A673 (cell line): ENCODE measurements at places on chromosomes 5 and 9.

GRCh38 chr5:67620424-67621397 lies 424.1 kb upstream of the CD180 start:
- no peak for DNase-seq

- no peak for DNase-seq
These were observed 56.1 kb downstream of the WWC1 start for GRCh38 chr5:168347368-168348083.

GRCh38 chr5:172544371-172545095 lies 90.2 kb upstream of the SH3PXD2B start:
- DNase-seq, result no peak

DNA sequence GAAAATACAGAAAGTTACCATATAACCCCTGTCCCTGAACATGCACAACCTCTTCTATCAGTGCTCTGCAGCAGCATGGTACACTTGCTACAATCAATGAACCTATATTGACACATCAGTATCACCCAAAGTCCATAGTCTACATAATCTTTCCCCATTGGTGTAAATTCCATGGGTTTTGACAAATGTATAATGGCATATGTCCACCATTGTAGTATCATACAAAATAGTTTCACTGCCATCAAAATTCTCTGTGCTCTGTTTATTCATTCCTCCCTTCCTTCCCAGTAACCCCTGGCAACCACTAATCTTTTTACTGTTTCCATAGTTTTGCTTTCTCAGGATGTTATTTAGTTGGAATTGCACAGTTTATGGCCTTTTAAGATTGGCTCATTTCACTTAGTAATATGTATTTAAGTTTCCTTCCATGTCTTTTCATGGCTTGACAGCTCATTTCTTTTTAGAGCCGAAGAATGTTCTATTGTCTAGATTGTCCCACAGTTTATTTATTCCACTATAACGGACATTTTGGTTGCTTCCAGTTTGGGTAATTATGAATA lies 1707.0 kb downstream of the EFNA5 start:
- no peak for DNase-seq

DNA sequence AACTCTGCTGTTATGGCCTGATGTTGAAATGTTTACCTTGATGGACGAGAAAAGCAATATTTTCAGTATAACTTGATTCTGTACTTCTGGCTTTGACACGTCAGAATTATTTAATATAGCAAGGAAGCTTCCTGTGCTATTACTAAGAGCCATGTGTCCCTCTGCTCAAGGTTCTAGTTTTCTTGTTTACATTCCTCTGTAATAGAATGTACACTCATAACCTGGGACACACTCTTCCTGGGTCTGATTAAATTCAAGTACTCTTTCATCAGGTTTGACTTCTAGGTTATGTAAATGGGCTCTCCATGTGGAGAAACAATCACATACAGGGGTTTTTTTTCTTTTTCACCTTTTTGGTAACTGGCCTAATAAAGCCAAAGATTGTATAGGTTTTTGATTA lies 33.1 kb downstream of the GTF3C4 start:
- DNase-seq, result no peak

- DNase-seq, result no peak
These were observed 65.5 kb downstream of the HSPA4 start for GRCh38 chr5:133117166-133117911.

GRCh38 chr5:35203403-35203802 lies 26.9 kb downstream of the PRLR start:
- DNase-seq, result no peak

GRCh38 chr5:136279314-136279713 lies 86.0 kb downstream of the TRPC7 start:
- DNase-seq, result peak; percentile 10

GRCh38 chr5:109849478-109850088 lies 159.9 kb downstream of the MAN2A1 start:
- no peak for DNase-seq

- no peak for DNase-seq
These were observed 35.4 kb downstream of the FBXO4 start for GRCh38 chr5:41960481-41960880.

GRCh38 chr5:125196481-125197111 lies 450.2 kb upstream of the ZNF608 start:
- no peak for DNase-seq

- no peak for DNase-seq
These were observed 47.5 kb downstream of the COL27A1 start for GRCh38 chr9:114202849-114203248.

DNA sequence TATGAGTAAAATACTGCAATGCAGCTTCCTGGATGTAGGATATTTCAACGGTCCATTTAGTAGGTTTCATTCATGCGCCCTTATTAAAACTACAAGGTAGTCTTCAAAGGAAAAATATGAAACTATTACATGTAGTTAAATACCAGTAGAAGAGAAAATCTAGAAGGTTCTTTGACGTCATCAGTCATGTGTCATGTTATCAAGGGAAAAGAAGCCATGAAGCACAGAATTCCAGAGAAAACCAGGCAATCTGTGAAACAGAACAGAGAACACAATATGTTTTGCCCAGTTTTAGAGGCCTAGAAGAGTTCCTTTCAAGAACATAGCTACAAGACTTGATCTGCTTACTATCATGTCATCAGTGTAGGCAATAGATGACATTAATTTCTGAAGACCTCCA lies 38.4 kb downstream of the BNC2 start:
- no peak for DNase-seq

DNA sequence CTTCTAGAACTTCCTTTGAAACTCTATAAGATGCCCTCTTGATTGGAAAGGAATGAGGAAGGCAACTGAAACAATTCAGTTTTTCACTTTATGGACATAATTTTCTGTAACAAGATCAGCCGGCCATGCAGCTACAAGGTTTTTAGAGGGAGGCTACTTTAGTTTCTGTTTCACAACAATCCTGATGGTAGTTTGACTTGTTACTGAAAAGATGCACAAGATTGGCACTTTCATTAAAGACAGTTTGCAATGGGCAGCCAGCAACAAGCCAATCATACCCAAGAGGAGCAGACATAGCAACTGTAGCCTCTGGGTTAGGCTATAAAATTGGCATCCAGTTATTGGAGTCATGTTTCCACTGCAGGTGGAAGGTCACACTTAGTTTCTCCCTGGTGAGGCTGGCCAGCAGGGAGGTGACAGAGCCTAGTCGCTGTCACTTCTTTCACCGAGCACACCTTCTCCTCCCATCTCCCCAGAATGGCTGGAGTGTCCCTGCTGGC lies 74.3 kb upstream of the TGFBR1 start:
- no peak for DNase-seq

- no peak for DNase-seq
These were observed 131.0 kb upstream of the DMAC1 start for GRCh38 chr9:7930613-7931012.

GRCh38 chr5:51392689-51393199 lies 9.5 kb downstream of the ISL1 start:
- no peak for DNase-seq

DNA sequence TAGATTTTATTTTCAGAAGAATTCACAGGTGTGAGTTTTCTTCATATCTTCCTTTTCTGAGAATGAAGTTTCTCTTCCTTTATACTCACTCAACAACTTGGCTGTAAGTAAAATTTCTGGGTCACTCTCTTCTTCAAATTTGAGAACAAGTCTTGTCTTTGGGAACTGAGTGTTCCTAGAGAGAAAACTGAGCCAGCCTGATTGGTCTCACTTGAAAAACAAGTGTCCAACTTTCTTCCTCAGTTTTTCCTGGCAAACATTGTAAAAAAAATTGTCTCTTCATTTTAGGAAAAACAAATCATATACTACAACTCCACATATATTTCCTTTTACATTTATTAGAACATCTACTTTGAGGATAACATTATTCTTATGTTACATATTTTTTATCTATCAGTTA lies 156.1 kb upstream of the GHR start:
- DNase-seq, result no peak

GRCh38 chr9:124742940-124743339 lies 28.2 kb downstream of the NR6A1 start:
- DNase-seq, result no peak

DNA sequence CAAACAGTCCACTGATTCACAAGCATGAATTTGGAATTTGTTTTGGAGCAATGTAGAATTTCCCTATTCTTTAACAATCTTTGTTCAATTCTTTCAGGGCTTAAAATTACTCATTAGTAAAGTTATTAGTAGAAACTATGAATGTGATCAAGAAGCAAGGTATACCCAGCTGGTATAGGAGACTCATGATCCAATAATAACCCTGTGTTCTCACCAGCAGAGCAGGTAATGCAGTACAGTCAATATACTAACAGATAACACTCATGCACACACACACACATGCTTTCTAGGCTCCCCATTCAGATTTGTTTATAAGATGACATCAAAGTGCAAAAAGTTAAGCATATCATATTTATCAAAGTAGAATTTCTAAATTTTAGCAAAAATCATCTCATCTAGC lies 445.2 kb downstream of the ELAVL2 start:
- DNase-seq, result no peak

DNA sequence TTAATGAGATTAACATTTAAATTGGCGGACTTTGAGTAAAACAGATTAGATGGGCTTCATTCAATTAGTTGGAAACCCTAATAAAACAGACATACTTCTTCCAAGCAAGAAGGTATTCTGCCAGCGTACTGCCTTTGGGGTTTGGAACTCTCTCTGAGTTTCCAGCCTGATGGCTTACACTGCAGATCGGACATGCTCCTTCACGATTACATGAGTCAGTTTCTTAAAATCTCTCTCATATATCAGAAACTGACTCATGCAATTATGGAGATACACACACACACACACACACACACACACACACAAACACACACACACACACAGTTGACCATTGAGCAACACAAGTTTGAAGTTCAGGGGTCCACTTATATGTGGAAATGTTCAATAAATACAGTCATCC lies 789.4 kb downstream of the CDH12 start:
- DNase-seq, result no peak

GRCh38 chr5:103224894-103225246 lies 33.7 kb upstream of the MACIR start:
- no peak for DNase-seq

DNA sequence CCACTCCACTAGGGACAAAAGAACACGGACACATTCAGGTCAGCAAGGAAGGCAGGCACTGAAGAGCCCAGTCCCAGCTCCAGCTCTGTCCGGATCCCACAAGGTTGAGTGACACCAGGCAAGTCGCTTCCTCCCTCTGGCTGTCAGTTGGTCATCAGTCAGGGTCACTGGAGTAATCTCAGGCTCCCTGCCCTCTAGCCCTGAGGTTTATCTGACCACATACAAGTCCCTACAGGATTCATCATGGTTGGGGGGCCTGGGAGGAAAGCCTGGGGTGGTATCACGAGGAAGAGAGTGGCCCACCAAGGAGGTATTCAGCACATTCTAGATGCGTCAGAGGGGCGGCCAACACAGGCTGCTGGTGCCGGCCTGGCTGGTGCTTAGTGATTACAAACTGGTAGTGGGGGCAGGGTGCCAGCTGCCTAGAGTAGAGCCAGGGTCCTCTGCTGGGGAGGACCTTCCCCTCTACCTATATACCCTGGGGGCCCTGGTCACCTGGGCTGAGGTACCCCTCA lies 81.5 kb downstream of the SHB start:
- no peak for DNase-seq

- peak; percentile 58 for DNase-seq
These were observed 94.5 kb downstream of the PDE4D start for GRCh38 chr5:59798862-59799667.

GRCh38 chr9:94147776-94148175 lies 63.5 kb downstream of the PTPDC1 start:
- no peak for DNase-seq

- no peak for DNase-seq
These were observed 370.0 kb downstream of the PSAT1 start for GRCh38 chr9:78666818-78667414.

DNA sequence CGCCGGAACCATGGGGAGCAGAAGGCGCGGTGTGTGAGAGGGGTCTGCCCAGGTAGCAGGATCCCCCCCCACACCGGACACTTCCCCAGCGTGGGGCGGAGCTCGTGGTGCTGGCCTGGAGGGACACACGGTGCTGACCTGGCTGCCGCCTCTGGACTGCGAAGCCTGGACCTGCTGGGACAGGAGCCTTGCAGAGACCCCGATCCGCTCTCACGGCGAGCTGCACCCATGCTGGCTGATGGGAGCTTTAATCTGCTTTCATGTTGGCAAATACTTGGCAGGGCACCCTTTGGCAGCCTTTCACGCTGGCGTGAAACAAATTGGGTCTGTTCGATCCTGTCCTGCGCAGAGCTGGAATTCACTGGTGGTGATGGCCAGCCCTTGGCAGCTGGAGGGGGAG lies 7.4 kb downstream of the NKD2 start:
- no peak for DNase-seq

GRCh38 chr5:146390469-146390868 lies 51.8 kb downstream of the POU4F3 start:
- no peak for DNase-seq

DNA sequence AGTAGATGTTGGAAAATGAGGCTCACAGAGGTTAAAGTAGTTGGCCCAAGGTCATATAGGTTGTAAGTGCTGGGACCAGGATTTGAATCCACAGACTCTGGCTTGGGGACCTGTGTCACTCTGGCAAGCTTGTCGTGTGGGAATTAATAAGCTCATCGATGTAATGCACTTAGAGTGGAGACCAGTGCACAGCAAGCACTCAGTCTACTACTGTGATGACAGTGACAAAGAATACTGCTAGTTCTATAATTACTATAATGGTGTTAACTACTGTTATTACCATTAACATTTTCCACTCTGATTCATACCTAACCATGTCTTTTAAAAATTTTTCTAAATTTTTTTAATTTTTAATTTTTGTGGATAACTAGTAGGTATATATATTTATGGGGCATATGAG lies 12.8 kb downstream of the PAM start:
- no peak for DNase-seq

DNA sequence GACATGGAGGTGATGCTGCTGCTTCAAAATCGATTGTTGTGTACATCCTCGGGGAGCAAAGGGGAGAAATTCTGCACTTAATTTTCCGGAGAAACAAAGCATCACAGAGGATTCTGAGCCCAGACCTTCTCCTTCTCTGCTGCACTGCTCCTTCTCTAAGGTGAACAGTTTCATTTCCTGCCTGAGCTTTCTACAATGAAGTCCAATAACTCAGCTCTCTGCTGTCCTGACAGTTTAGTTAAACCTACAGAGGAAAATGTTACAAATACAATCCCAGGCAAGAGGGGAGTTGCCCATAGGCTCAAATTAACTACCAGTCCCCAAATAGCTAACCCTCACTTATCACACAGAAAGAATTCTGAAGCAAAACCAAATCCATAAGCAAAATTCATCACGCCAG lies 206.3 kb downstream of the EFNA5 start:
- no peak for DNase-seq
